Stimulated activated CD4-positive, alpha-beta T cell treated with anti-CD3 and anti-CD28 coated beads, Interleukin-4, amount 100 ng/mL, for 1 hour (primary cell): ENCODE measurements at places on chromosomes 5 and 9.

GRCh38 chr5:123485275-123485674, 26.7 kb upstream of the CSNK1G3 start:
- DNase-seq, result no peak

DNA sequence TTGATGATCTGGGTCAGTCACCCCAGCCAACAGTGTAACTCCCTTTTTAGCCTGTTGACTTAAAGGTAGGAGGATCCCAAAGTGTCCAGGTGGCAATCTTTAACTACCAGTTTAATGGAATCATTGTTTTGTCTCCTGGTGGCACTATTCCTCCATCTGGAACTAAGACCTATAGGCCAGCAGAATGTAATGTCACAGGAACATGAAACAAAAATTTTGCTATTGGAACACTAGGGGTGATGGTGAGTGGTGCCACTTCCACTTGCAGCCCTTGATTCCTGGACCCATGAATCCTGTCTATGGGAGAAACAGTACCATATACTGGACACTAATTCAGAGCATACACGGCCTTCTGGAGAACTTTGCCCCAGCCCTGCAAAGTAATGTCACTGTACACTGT, 219.5 kb upstream of the RASA1 start:
- DNase-seq, result no peak

DNA sequence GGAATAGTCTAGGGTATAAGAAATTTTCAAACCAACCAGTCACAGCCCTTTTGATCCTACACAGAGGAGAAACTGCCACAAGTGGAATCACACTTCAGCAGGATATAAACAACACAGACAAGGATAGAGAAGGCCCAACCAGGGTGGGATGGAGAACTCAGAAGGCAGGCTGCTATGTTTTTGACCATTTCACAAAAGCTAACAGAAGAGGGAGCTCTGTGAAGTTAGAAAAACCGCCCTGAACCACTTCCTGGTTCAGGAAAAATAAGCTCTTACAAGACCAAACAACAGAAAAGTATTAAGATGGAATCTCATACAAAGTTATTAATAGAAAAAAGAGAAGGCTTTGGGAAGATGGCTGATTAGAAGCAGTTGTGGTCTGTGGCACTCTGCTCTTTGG, 960 bp upstream of the IFNB1 start:
- no peak for DNase-seq

DNA sequence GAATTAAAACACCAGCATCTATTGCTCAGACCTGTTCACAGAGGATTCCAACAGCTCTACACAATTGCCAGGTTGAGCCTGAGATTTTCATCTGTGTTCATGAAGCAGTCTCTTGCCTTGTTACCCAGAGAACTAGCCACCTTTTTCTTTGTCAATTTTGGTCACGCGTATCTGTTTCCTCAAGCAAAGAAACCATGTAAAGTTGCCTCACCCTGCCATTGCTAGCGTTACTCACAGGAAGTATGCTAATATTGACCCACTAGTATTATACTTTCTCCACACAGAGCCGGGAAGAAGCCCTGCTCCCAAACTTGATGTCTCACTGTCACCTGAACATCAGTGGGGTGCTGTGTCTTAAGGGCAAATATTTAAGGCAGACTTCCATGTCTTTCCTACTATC, 168.5 kb downstream of the PLPPR1 start:
- no peak for DNase-seq

DNA sequence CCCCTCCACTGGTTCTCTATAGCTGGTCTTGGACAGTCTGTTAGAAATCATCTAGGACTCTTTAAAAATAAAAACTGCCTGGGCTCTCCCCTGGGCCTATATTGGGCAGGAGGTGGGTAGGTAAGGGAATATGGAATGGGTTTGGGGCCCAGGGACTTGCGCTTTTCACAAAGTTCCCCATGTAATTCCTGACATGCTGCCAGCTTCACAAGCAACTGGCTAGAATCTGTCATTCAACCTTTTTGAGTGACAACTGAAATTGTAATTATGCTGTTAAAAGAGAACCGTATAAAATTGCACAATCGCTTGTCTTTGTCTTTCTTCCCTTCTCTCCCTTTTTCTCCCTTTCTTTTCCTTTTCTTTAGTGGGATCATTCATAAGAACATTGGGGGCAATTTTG, 603.1 kb downstream of the EBF1 start:
- no peak for DNase-seq

DNA sequence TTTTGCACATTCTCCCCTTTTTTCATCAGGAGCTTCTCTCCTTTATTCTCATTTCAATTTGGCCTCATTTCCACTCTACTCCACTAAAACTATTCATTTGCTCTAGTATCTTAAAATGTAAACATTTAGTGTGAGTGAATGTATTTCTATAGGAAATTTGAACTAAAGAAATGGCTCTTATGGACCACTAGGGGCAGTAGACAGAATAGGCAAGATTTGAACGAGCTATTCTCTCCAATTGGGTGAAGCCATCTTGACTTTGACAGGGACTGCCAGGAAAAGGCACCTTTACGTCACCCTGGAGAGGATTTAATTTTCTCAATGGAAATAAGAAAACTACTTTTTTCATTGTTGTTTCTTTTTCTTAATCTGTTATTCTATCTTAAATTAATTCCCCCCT, 666.3 kb downstream of the DNAH5 start:
- no peak for DNase-seq

DNA sequence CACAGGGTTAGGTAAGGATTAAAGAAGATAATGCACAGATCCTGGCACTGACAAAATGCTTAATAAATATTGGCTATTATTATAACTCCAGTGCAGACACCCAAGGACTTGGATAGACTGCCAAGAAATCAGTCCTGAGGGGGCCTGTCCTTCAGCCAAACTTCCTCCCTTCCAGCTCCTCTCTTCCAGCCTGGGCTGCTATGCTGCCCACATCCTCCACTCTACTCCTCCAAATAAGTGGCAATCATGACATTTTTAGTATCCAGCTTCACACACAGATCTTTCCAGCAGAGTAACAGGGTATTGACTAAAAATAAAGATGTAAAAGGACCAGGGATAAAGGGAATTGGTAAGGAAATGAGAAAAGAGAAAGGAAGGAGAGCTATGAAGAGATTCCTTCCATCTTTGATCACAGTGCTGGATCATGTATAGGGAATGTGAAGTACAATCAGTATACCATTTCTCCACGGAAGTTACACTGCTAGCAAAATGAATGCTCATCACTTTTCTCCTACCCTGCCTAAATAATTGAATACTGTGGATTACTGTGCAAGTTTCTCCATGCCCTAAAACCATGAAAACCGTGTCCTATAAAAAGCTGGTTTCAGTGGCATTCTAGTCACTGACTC, 136.0 kb upstream of the OSMR start:
- no peak for DNase-seq

DNA sequence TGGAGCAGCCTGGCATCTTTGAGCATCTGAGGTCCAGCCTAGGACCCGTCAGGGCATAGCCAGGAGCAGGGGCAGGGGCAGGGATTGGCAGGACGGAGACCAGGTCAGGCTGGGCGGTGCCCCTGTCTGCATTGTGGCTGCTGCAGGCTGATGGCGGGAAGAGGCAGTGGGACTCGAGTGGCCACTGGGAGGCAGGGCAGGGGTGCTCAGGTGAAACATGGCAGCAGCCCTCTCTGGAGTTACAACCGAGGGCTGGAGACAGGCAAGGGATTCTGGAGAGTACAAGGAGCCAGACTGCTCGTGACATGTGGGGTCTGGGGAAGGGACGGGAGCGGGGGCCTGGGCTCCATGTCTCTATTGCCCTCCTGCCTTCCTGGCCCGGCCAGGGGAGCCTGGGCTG, 97.4 kb upstream of the RAPGEF1 start:
- DNase-seq, result no peak

DNA sequence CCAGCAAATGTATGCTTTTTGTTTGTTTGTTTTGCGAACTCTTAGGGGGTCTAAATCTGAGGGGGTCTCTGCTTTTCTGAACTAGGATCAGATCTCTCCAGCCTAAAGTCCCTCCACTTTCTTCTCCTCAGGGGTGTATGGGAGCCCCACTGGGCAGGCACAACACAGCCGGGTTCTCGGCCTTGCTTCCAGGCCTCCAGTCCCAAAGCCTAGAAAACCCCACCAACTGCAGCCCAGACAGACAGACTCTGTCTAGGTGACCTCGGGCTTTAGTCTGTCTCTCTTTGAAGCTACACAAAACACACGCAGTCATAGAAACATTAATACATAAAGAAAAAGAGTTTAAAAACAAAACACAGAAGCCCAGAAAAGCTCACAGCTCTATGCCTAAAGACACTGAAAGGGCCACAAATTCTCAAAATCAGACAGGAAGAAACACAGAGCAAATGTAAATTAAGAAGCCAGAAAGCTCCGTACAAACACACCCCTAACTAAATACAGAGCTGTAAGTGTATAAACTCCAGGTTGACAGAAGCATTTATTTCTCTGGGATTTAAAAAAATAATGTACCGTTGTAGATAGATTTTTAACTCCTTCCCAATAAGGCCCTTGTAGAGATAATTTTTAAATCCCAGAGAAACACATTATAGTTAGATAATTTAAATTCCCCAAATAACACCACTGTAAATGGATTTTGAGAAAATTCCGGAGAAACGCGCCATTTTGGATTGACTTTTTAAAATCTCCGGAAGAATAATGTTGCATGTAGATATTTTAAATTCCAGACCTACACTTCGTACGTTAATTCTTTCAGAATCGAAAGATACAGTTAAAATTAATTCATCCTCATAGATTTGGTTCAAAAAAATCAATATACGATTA, 2.0 kb downstream of the PITX1 start:
- DNase-seq, result no peak

GRCh38 chr9:119768266-119768665, 399.0 kb upstream of the BRINP1 start:
- DNase-seq, result no peak

GRCh38 chr9:794386-794785, 47.1 kb upstream of the DMRT1 start:
- no peak for DNase-seq

DNA sequence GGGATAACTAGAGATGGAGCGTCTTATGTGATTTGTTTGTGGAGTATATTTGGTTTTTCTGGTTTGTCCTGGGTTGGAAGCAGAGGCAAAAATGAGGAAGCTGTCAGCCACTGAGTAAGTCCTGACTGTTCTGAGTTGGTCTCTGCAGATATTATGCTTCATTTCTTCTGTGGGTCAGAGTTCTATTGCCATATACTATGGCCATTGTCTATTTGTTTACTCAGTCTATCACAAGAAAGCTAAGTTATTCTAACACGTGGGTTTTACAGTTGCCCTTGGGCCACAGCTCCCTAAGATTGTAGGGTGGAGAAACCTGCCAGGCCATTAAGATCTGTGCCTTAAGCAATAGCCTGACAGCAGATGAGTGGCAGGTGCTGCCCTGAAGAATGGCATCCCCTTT, 3.0 kb upstream of the CTSV start:
- DNase-seq, result no peak

DNA sequence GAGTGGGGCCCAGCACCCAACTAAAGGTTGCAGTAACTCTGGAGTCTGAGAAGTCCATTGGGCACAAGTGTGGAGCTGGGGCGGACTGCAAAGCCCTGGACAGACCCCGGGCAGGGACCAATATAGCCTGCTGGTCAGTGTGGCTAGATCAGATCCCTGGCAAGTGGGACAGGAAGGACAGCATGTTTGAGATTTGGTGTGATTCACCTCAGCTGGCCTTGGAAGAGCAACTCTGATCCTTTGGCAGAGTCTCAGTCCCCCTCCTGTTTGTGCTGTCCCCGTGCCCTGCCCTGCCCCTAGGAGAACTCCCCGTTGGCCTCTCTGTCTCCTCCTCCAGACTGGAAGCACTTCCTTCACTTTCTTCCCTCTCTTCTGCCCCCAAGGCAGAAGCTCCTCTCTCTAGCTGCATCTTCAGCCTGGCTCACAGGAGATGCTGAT, 255.3 kb downstream of the FSTL4 start:
- DNase-seq, result no peak

DNA sequence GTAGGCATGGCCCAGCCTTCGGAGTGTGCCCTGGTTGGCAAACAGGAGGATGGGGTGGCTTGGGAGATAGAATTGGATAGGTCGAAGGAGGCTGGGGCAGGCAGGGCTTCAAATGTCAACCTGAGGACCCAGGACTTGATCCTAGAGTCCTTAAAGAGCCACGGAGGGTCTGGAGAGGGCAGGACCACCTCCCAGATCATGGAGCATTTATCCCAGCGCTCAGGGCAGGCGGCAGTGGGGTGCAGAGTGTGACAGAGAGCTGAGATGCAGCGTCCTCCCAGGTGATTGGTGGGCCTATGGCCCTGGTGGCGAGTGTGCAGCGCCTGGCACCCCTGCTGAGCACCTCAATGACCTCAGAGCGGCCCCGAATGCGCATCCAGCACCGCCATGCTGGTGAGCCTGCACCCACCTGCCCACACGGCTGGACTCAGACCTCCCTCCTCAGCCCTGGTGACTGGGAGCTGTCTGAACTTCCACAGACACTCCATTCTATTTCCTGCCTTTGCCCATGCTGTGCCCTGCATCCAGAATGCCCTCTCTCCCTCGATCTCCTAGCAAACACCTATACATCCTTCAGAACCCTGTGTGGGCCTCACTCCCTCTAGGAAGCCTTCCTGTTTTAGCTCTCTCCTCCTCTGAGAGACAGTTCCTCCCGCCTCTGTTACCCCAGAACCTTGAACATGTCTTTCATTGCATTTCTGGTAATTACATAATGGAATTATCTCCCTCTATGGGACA, 6.3 kb downstream of the ADGRD2 start:
- no peak for DNase-seq

- DNase-seq, result no peak
Measured at GRCh38 chr9:123003466-123003865, 30.0 kb upstream of the GPR21 start.

GRCh38 chr9:34479431-34479866, 20.8 kb downstream of the DNAI1 start:
- DNase-seq, result no peak

DNA sequence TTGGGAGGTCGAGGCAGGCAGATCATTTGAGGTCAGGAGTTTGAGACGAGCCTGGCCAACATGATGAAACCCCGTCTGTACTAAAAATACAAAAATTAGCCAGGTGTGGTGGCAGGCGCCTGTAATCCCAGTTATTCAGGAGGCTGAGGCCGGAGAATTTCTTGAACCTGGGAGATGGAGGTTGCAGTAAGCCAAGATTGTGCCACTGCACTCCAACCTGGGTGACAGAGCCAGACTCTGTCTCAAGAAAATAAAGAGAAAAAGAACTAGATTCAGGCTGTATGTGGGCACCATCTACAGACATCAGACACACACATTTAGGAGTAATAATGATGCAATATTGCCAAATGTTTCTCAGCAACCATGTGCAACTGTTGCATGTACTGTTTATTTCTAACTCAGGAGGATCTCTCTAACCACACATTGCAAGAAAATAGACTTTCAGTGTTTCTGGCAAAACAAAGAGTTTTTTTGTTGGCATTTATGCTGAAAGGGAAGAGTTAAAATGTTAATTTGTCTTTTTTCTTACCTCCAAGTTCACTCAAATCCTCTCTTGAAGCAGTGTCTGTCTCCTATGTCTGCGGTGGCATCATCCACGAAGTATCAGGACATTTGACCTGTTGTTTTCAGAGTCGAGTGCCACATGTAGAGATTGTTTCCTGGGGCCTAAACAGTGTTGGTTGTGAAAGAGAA, 5.1 kb upstream of the ORM1 start:
- DNase-seq, result no peak

GRCh38 chr5:172740428-172741205, 30.4 kb downstream of the DUSP1 start:
- DNase-seq, result no peak

- no peak for DNase-seq
Measured at GRCh38 chr9:89536145-89536574, 38.2 kb upstream of the SEMA4D start.
